ENCODE measurements at places on chromosomes 7 and 10.

DNA sequence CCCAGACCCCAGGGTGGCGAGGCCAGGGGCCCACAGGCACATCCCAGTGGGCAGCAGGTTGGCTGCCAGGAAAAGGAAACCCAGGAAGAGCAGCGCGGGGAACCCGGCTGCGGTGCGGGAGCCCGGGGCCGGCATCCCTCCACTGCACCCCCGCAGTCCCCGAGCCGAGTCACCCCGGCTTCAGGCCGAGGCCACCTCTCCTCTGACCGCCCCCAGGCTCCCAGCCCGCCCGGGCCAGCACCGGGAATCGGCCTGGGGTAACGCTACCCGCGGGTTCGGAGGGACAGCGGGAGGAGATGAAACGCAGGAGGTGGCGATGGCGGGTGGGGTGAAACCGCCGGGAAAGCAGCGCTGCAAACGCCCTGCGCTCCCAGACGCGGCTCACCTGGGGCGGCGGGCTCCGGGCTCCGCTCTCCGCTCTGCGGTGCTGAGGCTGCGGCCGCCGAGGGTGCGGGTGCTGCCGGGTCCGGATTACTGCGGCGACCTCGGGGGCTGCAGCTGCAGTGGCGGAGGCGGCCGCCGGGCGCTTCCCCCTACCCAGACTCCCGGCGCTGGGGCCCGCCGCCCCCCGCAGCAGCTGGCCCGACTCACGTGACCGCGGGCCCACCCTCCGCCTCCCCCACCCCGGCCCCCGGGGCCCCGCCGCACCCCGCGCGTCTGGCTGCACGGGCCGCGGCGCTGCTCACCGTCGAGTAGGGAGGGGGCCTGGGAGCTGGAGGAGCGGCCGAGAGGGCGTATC lies at the start of gene SCRN1:
TSS of gene SCRN1 (minus strand) at position 545 of the 739 bp plus-strand sequence. CDS start 20,734 bp downstream, outside the sequence.
- peak; percentile 32 for DNase-seq

DNA sequence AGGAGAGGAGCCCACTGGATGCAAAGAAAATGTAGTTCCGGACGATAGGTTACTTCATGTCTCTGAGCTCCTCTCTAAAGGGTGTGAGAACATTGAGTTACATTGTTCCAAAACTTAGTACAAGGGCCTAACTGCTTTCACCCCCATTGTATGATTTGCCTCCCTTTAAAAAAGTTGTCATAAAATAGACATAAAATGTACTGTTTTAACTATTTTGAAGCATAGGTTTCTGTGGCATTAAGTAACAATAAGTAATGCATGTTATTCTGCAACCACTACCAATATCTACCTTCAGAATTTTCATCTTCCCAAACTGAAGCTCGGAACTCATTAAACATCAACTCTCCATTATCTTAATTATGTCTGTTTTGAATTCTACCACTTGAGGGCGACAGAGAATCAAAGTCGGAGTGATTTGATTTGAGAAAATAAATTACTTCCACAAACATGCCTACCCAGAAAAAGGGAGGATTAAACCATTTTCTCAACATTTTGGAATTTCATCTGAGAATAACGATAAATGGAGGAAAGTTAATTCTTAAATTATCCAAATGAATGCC lies 2.7 kb downstream of the IGFBP1 start:
- peak; percentile 60 for DNase-seq

GRCh38 chr10:102633287-102633686 lies 11.0 kb upstream of the TRIM8 start:
- DNase-seq, result peak; percentile 72

GRCh38 chr7:129689995-129690581 lies 78.6 kb downstream of the NRF1 start:
- no peak for DNase-seq

GRCh38 chr7:139734395-139734794 lies 43.4 kb downstream of the HIPK2 start:
- peak; percentile 85 for DNase-seq

Measured in AG10803 (cell line).